ENCODE measurements at places on chromosomes 6 and 20.
A peak's percentile ranks its signal among the peaks of the same experiment; 100 is the strongest.

- DNase-seq: peak; percentile 55
Observed at GRCh38 chr6:142566628-142567396, 265.0 kb downstream of the ADGRG6 start.

GRCh38 chr6:80203283-80203682 lies 96.8 kb downstream of the BCKDHB start:
- no peak for DNase-seq

- no peak for DNase-seq
Observed at GRCh38 chr6:32196682-32197616, 4.5 kb upstream of the GPSM3 start.

DNA sequence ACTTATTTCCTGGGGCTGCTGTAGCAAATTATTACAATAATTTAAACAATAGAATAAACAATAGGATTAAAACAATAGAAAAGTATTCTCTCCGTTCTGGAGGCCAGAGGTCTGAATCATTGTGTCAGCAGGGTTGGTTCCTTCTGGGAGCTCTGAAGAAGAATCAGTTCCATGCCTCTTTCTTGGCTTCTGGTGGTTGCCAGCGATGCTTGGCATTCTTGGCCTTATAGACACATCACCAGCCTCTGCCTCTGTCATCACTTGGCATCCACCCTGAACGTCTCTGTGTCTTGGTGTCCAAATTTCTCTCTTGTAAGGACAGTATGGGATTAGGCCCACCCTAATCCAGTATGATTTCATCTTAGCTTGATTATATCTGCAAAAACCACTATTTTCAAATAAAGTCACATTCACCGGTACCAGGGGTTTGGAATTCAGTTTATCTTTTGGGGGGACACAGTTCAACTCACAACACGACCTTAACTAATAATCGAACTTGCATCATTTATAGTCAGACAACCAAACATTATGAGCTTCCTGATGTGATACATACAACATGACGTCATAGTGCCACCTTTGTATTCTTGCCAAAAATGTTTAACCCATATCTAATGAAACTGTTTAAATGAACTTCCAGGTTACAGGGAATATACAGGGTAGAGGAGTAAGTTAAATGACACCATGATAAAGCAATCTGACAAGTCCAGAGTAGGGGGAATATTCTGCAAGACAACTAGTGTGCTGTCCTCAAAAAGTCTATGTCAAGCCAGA lies 84.7 kb upstream of the RNF24 start:
- peak; percentile 24 for DNase-seq

- DNase-seq: no peak
Observed at GRCh38 chr6:85419046-85419759, 30.7 kb upstream of the NT5E start.

GRCh38 chr6:157652601-157653363 lies 170.3 kb upstream of the SNX9 start:
- DNase-seq: no peak

DNA sequence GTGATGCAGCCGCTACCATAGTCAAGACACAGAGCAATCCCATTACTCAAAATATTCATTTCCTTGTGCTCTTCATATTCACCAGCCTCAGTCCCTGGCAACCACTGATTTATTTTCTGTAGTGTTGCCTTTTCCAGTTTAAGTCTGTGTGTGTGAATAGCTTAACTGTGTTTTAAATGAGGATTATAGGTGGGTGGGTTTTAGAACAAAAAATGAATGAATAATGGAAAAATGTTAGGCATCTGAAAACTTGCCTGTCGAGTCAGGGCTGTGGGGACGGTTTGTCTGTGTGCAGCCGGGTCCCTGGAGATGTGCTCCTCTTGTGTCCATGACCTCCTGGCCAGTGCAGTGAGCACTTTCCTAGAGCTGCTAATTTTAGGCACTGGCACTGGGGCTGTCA lies 27.1 kb downstream of the BANF2 start:
- no peak for DNase-seq

GRCh38 chr20:20447196-20447595 lies 79.3 kb downstream of the INSM1 start:
- DNase-seq: no peak

DNA sequence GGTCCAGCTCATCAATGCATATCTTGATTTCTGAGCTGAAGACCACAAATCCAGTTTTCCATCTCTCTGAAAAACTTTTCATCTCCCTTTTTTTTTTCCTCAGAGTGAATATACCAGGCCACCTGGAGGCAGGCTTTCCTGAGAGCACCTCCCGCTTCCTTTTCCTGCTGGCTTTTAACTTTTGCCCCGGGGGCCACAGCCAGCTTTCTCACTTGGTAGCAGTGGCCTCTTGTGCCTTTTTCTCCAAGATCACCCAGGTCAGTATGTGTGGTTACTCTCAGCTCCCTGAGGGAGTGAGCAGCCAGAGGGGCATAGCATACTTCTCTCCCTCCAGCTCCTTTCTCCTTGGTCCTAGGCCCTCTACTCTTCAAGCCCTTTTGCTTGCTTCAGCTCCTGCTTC lies at the start of gene BTN1A1:
BTN1A1 (plus strand) TSS at position 202 of the 400 bp plus-strand sequence. CDS start 984 bp downstream, outside the sequence.
- no peak for DNase-seq

DNA sequence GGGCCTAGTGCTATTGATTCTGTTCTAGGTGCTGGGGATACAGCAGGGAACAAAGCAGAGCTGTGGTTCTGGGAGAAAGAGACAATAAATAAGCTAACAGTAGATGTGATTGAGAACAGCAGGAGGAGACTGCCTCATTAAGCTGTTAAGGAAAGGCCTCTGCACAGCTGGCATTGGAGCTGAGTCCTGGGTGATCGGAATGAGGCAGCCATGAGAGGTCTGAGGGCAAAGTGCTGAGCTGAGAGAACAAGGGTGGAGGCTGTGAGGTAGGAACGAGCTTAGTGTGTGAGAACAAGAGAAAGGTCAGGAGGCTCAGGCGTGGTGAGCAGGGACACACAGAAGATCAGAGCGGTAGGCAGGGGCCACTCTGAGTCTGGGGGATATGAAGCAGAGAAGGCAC lies 18.3 kb downstream of the DDX27 start:
- DNase-seq: no peak

- DNase-seq: no peak
Observed at GRCh38 chr20:32479697-32480171, 105.4 kb downstream of the NOL4L start.

- DNase-seq: peak; percentile 88
Observed at GRCh38 chr6:110944681-110945151, 13.8 kb upstream of the GTF3C6 start.

GRCh38 chr20:43969028-43969447 lies 54.4 kb downstream of the TOX2 start:
- no peak for DNase-seq
